ENCODE measurements at places on chromosomes 12 and 14.

DNA sequence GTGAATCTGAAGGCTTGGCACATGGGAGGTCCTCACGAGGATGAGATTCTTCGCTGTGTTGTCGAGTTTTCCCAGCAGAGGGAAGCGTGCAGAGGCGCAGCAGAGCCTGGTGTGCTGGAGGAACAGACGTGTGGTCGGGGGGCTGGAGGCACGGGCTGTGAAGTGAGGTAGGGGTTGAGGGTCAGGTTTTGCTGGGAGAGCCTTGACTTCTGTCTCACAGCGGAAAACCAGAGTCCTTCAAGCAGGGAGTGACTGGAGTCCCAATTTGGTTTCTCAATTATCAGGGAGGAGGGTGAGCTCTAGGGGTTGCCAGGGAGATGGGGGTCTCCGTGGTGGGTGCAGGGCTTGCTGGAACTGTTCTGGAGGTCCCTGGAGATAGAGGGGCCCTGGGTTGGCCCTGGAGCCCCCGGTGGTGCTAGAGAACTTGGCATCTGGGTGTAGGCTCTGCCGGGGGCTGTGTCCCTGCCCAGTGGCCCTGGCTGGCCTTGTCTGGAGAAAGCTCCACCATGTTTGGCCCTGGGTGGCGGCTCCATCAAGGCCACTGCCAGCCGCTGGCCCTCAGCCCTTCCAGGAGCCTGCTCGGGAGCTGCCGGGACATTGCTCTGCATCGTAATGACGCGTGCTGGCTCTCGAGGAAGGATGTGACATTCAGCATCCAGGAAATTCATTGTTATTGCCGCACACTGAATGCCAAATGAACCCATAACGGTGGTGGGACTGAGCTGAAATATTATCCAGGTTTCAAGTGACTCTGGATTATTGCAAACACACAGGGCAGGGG is 215.7 kb downstream of the KIF26A start:
- DNase-seq, result no peak

- no peak for DNase-seq
These were observed 3.2 kb downstream of the PLD4 start for GRCh38 chr14:104927901-104928300.

- DNase-seq, result no peak
These were observed 45.2 kb upstream of the TUNAR start for GRCh38 chr14:95831468-95831867.

GRCh38 chr14:54920052-54920451 is 17.4 kb upstream of the GCH1 start:
- DNase-seq, result no peak

DNA sequence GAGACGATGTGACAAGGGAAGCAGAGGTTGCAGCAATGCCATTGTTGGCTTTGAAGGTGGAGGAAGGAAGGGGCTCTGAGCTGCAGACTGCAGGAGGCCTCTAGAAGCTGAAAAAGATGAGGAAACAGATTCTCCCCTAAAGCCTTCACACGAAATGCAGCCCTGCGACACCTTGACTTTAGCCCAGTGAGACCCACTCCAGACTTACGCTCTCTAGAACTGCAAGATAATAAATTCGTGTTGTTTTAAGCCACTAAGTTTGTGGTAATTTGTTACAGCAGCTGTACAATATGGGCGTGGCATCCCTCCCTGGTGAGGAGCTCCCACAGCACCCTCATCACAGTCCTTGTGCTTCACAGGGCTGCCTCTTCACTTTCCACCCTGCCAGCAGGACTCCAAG is 53.2 kb downstream of the GOLGA5 start:
- DNase-seq, result no peak

GRCh38 chr14:68916358-68916941 is 62.7 kb downstream of the ACTN1 start:
- DNase-seq, result no peak

GRCh38 chr12:75658901-75659823 is 147.8 kb upstream of the KRR1 start:
- no peak for DNase-seq

- DNase-seq, result no peak
These were observed 14.1 kb downstream of the DRAM1 start for GRCh38 chr12:101891462-101891971.

GRCh38 chr12:87441511-87441910 is 587.7 kb downstream of the C12orf50 start:
- no peak for DNase-seq

GRCh38 chr12:64566122-64566521 is 44.2 kb upstream of the RASSF3 start:
- no peak for DNase-seq

DNA sequence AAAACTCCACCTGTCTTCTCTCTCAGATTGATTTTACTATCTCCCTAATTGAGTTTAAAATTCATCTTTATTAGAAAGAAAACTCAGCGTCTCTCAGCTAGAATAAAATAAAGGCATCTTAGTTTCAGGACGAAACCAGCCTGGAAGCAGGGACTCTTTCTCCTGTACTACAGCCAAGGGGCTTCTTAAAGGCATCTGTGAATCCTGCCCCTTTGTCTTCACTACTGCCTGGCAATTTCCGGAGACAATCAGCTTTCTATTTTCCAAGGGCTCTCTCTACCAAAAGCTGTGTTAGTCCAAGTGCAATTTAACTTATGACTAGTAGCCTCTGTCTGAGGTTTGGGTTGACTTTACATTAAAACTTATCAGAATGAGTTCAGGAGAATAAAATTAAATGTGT is 623.3 kb upstream of the FOXG1 start:
- no peak for DNase-seq

DNA sequence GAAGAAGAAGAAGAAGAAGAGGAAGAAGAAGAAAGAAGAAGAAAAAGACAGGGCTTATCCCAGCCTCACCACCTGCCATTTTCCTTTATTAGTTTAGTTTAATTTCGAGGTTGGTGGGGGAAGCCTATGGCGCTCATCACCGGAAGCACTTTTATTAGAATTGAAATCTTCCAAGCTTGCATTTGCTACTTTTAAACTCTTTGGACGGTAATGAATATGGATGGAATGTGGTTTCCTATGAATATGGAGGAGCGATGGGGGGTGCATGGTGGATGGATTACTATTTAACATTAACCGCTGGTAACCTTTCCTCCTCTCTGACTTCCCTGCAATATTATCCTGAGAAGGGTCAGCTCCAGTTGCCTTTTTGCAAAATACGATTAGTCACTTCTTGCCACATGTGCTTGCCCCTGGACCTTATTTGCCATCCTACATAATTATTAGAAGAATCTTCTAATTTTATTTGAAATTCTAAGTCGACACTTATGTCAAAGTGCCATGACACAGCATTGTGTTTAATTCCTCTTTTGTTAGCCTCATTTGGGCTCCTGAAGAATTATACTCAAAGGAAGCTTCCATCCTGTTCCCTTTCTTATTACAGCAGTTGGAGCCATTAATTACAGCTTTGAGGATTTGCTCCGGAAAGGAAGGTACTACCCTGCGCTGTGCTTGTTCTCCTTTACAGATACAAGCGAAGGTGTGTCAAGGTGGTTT is 424.5 kb downstream of the VRK1 start:
- no peak for DNase-seq

DNA sequence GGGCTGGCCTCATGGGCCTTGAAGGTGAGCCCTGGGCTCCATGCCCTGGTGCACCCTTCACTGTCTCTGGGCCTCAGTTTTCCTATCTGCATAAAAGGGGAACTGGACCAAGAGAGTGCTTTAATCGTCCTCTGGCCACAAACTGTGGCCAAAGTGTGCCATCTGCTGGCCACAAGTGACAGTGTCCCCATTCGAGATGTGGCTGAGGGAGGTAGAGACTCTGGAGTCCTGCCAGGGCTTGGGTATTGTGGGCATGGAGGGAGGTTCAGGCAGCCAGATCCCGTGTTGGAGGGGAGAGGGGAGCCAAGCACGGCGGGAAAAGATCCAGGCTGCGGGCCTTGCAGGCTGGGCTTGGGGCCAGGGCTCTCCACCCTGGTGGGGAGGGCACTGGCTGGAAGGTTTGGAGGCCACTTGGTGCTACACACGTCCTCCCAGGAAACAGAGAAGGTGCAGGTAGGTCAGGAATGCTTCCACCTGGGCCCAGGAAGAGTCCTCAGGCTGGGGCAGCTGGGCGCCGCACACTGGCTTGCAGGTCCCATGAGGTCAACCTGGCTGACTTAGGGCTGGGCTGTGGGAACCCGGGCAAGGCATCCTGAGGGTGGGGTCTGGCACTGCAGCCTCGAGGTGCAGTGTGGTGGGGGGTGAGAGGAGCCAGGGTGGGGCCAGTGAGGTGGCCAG is 7.3 kb upstream of the KIF26A start:
- no peak for DNase-seq

GRCh38 chr14:26598081-26598671 is 343 bp upstream of the NOVA1 start:
- no peak for DNase-seq

DNA sequence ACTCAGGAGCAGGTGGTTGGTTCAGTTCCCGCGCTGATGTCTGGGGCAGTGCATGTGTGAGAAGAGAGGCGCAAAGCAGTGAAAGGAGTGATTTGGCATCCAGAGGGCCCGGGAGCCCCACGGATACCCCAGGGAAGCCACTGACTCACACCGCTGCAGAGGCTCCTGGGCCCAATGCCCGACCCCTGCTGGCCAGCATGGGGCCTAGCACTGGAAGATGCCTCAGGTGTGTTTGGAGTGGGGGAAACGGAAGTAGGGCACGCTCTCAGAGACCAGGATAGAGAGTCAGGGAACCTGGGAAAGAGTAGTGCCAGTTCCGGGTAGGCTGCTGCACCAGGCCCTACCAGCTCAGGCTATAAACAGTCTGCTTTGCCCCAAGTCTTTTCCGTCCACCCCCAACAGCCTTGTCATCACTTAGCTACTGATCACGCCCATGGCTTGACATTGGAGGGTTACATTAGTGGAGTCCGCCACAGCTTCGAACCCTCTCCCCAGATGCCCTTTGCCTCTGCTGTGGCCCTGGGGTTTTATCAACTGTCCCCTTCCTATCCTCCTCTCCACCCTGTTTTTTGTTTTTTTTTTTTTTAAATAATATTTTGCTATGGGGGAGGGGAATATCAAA is 9.5 kb upstream of the CSAD start:
- no peak for DNase-seq

- no peak for DNase-seq
These were observed 142.8 kb upstream of the FLRT2 start for GRCh38 chr14:85387181-85387580.

- DNase-seq, result no peak
These were observed 15.5 kb downstream of the DEGS2 start for GRCh38 chr14:100143934-100144333.

DNA sequence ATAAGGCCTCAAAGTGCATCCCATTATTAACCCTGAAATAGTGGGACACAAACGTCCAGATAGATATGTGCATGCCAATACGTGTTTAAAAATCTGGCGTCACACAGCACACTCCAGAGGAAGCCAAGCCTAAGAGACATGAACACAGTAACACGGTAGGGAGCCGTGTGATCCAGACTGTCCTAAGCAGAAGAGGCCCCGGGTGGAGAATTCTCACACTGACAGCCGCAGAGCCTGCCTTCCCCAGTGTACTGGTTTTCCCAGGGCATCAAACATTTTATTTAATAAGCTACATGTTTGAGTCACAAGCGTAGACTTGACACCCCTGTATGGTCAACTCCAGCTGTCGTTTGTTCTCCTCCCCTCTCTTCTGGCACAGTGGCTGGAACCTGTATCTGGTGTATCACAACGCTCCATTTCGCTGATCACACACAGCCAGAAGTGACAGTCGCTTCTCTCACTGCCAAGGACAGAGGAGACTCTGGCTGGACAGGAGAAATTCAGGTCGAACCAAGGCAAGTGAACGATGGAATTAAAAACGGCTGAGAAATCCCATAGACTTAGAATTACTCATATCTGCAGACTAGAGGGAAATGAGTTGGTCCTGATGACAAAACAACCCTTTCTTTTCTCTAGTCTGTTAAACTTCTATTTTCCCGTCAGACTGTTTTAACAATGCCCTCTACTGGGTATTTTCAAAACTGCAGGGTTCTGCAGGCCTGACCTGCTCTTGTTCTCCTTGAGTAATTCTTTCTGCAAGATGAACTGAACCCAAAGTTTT is 359.9 kb downstream of the RGS6 start:
- no peak for DNase-seq

- no peak for DNase-seq
These were observed 31.6 kb downstream of the EML1 start for GRCh38 chr14:99824776-99825175.
